T-helper 9 cell (primary cell): ENCODE measurements at places on chromosomes 2 and 18.

DNA sequence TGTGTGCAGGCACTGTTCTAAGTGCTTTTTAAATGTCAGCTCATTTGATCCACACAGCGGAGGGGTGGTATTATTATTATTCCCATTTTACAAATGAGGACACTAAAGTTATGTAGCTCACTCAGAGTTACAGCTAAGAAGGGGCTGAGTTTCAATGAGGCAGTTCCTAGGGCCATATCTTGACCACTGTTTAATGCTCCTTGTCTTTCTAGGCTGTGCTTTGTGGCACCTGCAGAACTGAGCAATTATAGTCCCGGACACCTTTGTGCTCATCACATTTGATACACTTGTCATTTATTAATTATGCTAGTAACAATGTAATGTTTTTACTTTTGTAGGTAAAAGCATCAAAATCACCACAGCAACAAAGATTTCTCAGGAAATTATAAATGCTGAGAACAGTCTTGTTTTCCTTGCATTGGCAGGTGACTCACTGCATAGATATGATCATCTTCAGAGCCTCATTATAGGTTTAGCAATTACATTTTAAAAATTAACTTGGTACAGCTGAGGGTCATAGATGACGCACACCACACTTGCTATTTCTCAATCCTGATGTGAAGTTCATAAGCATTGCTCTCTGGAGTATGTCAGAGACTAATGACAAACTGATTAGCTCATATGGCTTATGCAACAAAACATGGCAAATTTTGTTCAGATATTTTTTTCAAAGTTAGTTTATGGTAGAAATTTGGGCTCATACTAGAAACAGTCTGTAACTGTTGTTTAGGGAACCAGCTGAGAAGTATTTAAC is 366.8 kb downstream of the TGIF1 start:
- DNase-seq = no peak

GRCh38 chr2:15480552-15480951 is 80.6 kb downstream of the NBAS start:
- DNase-seq = no peak

DNA sequence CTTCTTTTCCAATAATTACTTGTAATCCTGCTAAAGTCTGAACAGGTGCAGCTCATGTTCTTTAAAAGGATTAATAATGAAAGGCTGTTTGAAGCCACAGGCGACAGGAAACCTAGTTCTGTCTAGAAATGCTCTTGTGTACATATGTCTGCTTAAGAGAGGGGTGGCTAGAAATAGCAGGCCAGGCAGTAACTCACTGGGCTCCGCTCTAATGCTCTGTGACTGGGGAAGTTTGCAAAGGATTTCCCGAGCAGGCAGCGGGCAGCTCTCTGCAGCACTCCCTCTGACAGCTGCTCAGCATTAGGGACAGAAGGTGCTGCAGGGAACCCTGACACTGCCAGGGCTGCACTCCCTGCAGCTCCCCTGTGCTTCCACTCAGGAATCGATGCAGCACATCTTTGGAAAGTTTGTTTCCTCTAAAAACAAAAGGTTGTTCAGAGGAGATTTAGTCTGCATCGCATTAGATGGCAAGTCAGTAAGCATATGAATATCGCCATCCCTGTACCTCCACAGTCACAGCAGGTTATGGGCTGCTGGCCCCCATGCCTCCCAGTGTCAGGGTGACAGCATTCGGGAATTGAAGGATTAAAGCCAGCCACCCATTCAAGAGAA is 33.1 kb upstream of the TTC39C start:
- no peak for DNase-seq

DNA sequence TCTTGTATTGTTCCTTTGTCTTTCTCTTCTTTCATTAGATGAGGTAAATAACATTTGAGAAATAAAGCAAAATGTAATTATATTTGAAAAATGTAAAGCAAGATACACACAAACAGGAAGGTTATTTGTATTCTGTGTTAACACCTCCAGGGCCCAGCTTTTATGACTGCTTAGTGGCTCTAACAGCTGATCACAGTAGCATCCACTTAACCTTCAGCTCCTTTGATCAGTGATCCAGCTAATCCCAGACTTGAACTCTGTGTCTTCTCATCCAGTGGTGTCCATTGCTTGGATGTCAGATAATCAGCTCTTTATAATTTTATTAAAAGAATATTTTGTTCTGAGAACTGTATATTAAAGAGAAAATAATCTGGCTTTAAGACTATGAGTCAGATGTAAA is 44.5 kb downstream of the PSMD14 start:
- no peak for DNase-seq

DNA sequence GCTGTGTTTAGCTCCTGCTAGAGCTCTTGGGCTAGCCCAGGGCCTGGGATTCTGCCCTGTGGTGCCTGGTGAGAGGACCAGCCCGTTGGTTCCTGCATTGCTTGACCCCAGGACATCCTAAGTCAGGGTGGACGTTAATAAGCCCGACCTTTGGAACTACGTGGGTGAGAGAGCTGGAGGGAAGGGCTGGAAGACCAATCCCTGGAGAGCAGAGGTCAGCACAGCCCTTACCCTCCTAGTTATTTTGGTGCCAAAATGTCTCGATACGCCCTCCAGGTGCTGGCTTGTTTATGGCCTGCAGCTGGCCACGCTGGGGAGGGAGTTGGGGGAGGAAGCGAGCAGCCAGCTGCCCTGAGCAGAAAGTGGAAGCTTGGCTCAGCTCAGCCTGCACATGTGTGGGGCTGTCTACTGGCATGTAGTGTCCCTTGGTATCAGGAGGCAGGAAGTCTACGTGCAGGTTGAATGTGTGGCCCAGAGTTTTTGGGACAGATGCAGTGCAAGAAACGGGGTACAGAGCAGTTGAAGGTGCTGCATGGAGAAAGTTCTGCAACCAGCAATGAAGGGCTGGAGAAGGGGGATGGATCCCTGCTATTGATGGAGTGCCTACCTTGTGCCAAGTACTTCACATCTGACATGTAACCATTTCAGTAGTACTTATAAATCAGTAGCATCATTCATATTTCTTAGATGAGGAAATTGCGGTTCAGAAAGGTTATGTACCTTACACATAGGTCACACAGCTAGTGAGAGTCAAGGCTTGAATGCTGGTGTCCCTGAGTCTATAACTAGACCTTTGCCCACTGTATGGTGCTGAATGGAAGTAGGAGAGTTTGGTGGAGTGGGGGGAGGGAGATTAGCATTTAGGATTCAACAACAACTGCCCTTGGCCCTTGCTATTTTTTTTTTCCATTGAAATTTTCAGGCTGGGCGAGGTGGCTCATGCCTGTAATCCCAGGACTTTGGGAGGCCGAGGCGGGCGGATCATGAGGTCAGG is 5.0 kb upstream of the DGKD start:
- no peak for DNase-seq

- no peak for DNase-seq
Measured at GRCh38 chr2:239789711-239790110, 235.4 kb downstream of the NDUFA10 start.

DNA sequence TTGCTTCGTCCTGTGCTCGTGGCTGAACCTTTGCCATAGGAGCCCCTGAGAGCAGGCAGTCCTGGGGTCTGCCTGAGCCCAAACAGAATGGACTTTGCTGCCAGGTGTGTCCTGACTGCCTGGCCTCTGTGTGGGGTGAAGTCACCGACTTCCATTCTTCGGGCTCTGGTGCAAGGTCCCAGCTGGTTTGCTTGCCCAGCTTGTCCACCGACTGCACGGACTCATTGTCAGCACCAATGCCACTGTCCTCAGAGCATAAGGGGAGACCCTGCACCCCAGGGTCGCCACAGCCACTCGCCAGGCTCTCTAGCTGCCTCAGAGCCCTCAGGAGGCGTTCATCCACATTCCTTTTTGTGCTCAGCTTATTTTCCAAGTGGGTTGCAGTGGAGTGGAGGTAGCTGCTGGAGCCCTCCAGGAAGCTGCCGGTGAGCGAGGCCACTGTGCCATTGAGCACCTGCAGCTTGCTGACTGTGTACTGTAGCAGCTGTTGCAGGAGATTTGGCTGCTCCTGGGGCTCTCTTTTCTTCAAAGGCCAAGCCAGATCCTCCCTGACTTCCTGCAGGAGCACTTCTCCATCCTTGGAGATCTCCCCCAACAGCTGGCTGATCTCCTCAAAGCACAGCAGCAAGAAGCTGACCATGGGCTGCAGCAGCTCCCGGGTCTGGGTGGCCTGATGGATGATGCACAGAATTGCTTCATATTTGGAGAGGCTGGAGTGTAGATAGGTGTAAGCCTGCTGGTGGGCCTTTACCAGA is 1.2 kb downstream of the PCARE start:
- no peak for DNase-seq

- DNase-seq = no peak
Measured at GRCh38 chr2:43931293-43931692, 64.5 kb downstream of the LRPPRC start.

- no peak for DNase-seq
Measured at GRCh38 chr2:159933727-159934049, 128.7 kb downstream of the PLA2R1 start.

GRCh38 chr2:199940373-199940772 is 14.9 kb downstream of the TYW5 start:
- DNase-seq = no peak

DNA sequence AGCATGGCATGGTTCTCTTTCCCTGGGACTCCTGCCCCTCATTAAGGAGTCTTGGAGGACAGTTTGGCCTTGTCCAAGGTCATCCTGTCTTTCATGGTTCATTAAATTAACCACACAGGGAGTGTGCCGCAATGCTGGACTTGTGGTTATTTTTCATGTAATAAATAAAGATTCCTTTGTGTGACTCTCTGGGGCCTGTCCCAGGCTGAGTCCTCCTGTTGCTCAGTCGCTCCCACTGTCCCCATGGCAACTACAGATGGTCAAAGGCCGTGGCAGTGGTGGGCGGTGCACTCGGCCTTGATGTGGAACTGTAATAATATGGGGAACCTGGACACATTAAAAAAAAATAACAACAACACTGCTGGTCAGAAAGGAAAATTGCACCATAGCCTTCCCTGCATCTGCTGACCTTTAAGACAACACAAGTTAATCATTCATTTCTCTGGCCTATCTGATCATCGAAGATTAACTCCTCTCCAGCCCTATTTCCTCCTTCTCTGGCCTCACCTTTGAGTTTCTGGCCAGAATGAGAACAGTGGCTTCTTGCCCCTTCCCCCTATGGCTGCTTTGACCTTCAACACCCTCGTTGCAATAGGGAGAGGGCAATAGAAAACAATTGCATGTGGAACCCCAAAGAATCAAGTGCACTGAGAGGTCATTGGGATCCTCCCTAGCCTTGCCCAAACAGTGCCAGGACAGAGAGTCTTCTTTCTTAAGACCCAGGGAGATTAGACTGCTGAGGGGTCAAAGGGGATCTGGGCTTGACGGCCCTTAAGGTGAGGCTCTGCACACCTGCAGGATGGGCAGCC is 44.7 kb downstream of the PSD4 start:
- DNase-seq = no peak

GRCh38 chr18:49123431-49123830 is 172.7 kb upstream of the SMAD7 start:
- DNase-seq = no peak

GRCh38 chr2:23487735-23488492 is 102.9 kb downstream of the KLHL29 start:
- no peak for DNase-seq

DNA sequence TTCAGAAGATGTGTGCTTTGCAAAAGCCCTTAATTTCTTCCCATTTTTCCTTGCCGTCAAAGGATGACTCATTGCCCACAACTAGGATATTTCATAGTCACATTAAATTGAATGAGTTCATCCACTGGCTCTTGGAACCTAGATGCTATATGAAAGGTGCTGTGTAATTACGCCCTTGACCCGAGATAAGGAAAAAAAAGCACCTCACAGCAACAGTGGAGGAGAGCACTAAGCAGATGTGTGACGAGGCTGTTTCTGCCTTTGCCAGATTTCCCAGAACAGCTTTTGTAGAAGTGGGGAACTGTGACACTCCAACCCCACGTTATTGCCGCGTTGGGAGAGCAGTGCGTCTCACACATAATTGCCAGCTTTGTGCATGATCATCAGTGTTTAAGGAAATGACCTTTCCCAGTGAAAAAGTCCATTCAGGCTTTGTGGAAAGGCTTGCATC is 33.3 kb upstream of the TMEM87B start:
- DNase-seq = no peak

DNA sequence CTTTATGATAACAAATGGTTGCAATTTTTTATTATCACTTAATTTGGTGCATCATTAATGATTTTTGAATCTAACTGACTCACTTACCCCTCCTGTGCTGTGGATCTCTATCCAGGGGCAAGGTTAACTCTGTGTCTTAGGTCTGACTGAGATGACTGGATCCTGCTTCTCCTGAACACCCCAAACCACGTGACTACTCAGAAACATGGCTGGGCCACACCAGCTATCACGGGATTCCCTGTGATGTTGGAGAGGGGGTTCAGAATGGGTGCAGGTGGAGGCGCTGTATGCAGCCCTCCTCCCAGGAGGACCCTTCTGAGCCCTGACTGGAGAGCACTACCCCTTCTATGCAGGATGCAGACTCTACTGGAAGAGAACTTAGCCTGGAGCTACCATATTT is 152.4 kb upstream of the CAPN13 start:
- DNase-seq = no peak

DNA sequence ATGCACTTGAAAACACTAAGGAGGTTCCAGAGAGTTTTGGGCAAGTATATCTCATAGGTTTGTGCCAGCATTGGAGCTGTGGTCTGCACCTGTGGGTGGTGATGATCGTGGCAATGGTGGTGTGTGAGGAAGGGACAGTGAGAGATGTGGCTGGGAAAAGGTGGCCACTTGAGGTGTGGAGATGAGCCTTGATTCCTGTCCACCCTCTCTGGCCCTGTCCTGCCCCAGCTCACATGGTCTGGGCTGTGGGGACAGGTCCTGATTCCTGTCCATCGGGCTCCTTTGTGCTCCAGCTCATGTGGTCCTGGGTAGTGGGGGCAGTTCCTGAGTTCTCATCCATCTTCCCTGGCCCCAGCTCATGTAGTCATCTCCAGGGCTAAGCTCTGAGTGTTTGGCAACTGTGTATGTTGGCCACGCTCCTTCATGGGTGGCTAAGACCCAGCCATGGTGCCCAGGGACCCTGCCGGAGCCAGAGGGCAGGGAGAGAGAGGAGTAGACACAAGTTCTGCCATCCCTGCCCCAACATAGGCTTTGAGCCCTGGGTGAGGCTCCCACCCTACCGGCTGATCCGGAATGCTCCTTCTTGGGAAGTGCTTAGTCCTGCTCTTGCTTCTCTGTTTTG is 294.4 kb upstream of the HDAC4 start:
- no peak for DNase-seq

GRCh38 chr2:241724259-241724974 is 10.0 kb upstream of the D2HGDH start:
- DNase-seq = no peak

GRCh38 chr2:85804583-85804982 is 50.8 kb downstream of the ATOH8 start:
- no peak for DNase-seq

DNA sequence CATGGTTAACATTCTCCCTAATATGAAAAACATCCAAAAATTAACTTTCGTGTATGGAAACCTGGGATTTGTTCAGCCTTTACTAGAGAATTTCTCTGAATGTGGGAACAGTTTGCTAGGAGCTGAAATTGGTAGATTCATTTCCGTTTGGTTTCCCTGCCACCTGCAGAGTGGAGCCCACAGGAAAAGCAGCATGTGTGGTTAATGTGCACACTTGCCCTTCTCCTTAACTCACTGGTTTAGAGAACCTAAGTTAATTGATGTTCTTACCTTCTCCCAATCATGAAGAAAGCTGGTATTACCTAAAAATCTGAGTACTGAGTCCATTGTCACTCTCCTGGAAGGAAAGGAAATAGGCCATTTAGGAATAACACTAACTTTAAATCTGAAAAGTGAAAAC is 37.6 kb upstream of the ASXL3 start:
- DNase-seq = no peak

GRCh38 chr2:69164061-69164778 is 151.2 kb downstream of the ANTXR1 start:
- no peak for DNase-seq
